Regular cardiac myocyte (primary cell): ENCODE measurements at places on chromosomes 4 and X. TPM values are rescaled to one million over a fixed set of nuclear protein-coding genes. Genes with fewer than 3 reads are reported as not detected.

Gene SLC38A5
- 53.8 and 59.6 TPM in 2 replicates for total RNA-seq

Gene SPANXA2
- total RNA-seq = not detected in 2 replicates

Gene CXorf65
- total RNA-seq = not detected in 2 replicates

Gene ZNF595
- total RNA-seq = 8.4 and 10.1 TPM in 2 replicates

Gene MAGED4
- total RNA-seq = 18.6 and 42.9 TPM in 2 replicates

Gene ETNPPL
- total RNA-seq = not detected in 2 replicates

Gene GATA1
- not detected in 2 replicates for total RNA-seq

Gene TCEAL3
- 14.9 and 19.9 TPM in 2 replicates for total RNA-seq

Gene ZNF630
- total RNA-seq = 1.2 and 3.4 TPM in 2 replicates

Gene SHOX
- total RNA-seq = not detected in 2 replicates

Gene APLN
- total RNA-seq = 8.8 and 14.9 TPM in 2 replicates

Gene SOX3
- total RNA-seq = not detected in 2 replicates

Gene MAP9
- total RNA-seq = 13.6 and 19.2 TPM in 2 replicates

Gene BMP3
- under 0.01 TPM in 1 of 2 replicates, not detected in the other for total RNA-seq

Gene PHKA1
- total RNA-seq = 5.0 and 6.2 TPM in 2 replicates
